Stimulated activated CD8-positive, alpha-beta memory T cell treated with anti-CD3 and anti-CD28 coated beads, Interleukin-4, amount 100 ng/mL, for 1 hour (primary cell): ENCODE measurements at places on chromosomes 3 and 15.

GRCh38 chr15:67025719-67026609 is 39.4 kb upstream of the SMAD3 start:
- no peak for DNase-seq

GRCh38 chr3:159668990-159669476 is 319.6 kb upstream of the IL12A start:
- DNase-seq, result no peak

- DNase-seq, result no peak
Measured at GRCh38 chr3:29239376-29239775, 41.5 kb upstream of the RBMS3 start.

- DNase-seq, result no peak
Measured at GRCh38 chr3:128285967-128286321, 132.7 kb downstream of the EEFSEC start.
